ENCODE measurements at places on chromosomes 16 and 17. TPM values are rescaled to one million over a fixed set of nuclear protein-coding genes. Genes with fewer than 3 reads are reported as not detected.

- no peaks in the 10 kb centered on the region for H3K36me3 ChIP-seq
- no peak overlapping the region for H3K27ac ChIP-seq
- H3K4me1 ChIP-seq = no peaks in the 10 kb centered on the region
- no peak overlapping the region for H3K4me3 ChIP-seq
- no peak for DNase-seq
Observed at GRCh38 chr17:32240750-32241149, 24.9 kb upstream of the RHBDL3 start.

- no peak overlapping the region for H3K4me3 ChIP-seq
- no peaks in the 10 kb centered on the region for H3K27me3 ChIP-seq
- peaks cover 6% of the 10 kb centered on the region for H3K4me1 ChIP-seq
- DNase-seq = no peak
Observed at GRCh38 chr16:88087517-88087877, 136.3 kb downstream of the BANP start.

TEKT1 gene
- total RNA-seq = not detected

CTRB2 gene
- 0.78 TPM for total RNA-seq

DNA sequence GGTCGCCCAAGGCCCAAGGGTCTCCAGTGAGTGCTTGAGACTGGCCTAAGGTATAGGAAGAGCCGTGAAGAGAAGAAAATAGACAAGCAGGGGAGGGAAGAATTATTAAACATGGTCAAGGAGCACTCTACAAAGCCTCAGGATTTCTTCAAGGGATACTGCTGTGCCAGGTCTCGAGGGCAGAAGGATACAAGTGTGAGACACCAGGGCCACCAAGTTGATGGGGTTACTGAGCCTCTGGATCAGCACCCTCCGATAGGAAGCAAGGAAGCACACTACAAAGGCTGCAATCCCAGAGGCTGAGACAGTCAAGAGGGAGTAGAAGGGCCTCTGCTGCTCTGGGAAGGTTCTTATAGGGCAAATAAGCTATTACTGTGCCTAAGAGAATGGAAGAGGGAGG is 6.5 kb downstream of the SUPT4H1 start:
- H3K4me1 ChIP-seq = peaks cover 4% of the 10 kb centered on the region
- H3K27me3 ChIP-seq = no peaks in the 10 kb centered on the region
- peak; percentile 6 for DNase-seq
- no peak overlapping the region for H3K4me3 ChIP-seq

DNA sequence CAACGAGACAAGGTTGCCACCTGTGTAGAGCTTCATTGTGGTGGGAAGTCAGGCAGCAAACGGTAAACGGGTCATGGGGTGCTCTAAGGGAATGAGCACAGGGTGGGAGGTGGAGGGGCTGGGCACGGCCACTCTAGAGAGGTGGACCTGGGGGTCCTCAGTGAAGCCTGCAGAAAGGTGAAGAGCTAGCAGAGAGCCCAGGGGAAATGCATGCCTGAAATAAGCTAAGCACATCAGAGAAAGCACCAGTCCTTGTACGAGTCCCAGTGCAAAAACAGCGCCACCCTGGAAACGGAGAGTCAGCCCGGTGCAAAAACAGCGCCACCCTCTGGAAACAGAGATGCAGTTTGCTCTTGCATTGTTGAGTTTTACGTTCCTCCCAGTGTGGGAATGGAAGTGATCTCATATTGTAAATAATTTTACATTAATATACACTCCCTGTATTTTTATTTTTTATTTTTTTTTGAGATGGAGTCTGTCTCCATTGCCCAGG is 65.0 kb downstream of the TBC1D16 start:
- H3K36me3 ChIP-seq = no peaks in the 10 kb centered on the region
- no peak overlapping the region for H3K27ac ChIP-seq
- peak; percentile 59 for DNase-seq
- no peak overlapping the region for H3K4me3 ChIP-seq

DNA sequence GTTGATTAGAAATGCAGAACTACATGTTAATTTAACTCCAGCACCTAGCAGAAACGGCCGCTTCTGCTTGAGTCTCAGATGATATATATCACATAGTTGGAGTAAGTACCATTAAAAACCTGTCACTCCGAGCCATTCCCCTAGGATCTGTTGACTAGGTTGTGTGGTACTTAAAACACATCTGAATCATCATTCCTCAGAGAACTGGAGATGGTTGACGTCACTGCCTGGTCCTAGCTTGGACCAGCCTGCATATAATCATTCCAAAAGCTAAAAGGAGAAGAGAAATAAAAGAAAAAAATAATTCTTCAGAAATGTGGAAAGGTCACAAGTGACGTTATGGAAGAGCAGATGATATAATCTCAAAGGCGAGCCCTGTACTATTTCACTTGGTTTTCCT is 31.3 kb upstream of the RASL10B start:
- H3K36me3 ChIP-seq = peaks cover 28% of the 10 kb centered on the region
- no peak for DNase-seq
- no peaks in the 10 kb centered on the region for H3K27me3 ChIP-seq

DNA sequence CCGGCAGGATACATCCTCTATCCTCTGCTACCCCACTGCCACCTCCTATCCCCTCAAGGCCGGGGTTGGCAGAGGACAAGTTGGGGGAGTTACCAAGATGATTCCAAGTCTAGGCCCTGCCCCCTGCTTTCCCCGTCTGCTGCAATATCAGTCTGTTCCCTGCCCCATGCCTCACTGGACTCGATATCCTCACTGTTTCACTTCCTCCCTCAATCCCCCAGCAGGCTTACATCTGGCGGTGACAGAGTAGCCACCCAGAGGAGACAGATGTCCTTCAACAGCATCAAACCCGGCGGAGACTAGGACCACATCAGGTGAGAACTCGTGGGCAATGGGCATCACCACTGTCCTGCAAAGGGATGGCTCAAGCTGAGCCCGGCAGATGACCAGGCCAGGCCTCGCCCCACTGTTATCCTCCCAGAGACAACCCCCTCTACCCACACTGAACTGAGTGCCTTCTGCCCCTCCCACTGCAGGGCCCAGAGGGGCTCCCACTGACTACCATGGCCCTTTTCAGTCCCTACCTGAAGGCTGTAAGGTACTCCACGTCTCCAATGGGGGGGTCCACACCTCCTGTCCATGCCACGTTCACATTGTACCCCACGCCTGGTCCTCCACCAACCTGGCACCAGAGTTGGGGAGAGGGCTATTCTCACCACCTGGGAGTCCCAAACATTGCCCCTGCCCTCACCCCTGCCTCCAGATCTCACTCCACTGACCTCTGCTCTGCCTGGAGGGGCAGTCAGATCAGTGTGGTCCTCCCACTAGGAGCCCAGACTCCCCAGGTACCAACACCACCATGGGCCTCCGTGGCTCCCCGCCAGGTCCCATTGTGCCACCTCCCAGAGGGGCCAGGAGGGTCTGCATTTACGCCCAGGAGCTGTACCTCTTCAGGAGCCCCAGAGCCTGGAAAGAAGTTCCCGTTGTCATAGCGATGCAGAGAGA is 9.6 kb downstream of the G6PC3 start:
- no peak overlapping the region for H3K27ac ChIP-seq
- H3K36me3 ChIP-seq = peaks cover 93% of the 10 kb centered on the region
- H3K27me3 ChIP-seq = no peaks in the 10 kb centered on the region

DNA sequence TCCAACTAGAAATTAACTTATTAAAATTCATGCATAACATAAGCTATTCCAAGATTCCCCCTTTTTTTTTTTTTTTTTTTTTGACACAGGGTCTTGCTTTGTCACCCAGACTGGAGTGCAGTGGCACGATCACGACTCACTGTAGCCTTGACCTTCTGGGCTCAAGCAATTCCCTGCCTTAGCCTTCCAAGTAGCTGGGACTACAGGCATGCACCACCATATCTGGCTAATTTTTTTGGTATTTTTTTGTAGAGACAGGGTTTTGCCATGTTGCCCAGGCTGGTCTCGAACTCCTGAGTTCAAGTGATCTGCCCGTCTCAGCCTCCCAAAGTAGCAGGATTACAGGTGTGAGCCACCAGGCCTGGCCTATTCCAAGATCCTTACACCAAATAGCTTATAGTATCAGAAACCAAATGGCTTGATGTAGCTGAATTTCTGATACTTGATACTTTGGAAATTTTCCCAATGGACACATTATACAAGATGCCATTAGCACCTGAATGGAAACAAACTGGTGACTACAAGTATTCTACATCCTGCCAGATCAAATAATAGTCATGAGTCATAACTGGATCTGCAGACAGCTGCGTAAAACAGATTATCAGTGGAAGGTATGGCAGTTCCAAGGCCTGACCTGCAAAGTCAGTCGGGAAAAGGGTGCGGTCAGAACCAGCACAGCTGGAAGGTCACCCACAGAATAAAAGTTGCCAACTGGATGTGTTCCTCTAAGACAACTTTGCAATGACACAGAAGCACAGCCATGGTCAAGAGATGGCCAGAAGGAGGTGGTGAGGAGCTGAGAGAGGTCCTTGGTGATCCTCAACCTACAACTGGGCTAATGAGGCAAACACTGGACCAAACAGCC is 14.5 kb downstream of the TUBG1 start:
- H3K27me3 ChIP-seq = no peaks in the 10 kb centered on the region
- no peak overlapping the region for H3K4me3 ChIP-seq
- peaks cover 2% of the 10 kb centered on the region for H3K4me1 ChIP-seq
- H3K36me3 ChIP-seq = no peaks in the 10 kb centered on the region
- DNase-seq = no peak

GAA gene
- 99.1 TPM for total RNA-seq

- no peaks in the 10 kb centered on the region for H3K27me3 ChIP-seq
- H3K36me3 ChIP-seq = no peaks in the 10 kb centered on the region
- no peak overlapping the region for H3K4me3 ChIP-seq
Observed at GRCh38 chr16:89779909-89780305, 36.5 kb downstream of the FANCA start.

DNA sequence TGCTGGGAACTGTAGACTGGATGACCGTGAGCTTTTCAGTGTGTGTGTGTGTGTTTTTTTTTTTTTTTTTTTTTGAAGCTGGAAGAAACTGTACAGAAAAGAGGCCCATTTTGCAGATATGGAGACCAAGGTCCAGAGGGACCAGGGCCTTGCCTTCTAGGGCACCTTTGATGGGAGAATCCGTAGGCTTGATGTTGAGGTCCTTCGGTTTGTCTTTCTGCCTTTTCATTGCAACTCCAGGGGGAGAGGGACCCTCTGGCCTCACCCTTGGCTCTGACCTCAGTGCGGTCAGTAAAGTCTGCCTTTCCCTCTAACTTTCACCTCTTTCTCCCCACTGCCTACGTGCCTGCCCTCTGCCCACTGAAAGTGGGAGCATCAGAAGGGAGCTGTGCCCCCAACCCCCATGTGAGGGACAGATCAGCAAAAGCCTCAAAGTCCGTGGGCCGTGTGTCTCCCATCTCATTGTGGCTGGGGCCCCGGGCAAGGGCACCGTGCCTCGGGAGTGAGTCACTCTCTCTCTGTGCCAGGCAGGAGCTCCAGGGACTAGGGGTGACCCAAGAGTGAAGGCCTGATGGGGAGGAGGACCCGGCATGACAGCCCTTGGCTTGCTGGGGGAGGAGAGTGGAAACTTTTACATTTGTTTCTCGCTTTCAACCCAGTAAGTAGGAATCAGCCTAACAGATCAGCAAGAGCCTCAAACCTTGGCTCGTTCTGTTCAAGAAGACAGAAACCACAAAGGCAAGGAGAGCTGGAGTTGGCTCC is 123.6 kb downstream of the CMIP start:
- H3K36me3 ChIP-seq = no peaks in the 10 kb centered on the region
- H3K27ac ChIP-seq = no peak overlapping the region
- H3K4me3 ChIP-seq = no peak overlapping the region
- no peaks in the 10 kb centered on the region for H3K27me3 ChIP-seq
- no peaks in the 10 kb centered on the region for H3K4me1 ChIP-seq

BAIAP3 gene
- total RNA-seq = 3.0 TPM

TEFM gene
- total RNA-seq = 14.7 TPM

DNA sequence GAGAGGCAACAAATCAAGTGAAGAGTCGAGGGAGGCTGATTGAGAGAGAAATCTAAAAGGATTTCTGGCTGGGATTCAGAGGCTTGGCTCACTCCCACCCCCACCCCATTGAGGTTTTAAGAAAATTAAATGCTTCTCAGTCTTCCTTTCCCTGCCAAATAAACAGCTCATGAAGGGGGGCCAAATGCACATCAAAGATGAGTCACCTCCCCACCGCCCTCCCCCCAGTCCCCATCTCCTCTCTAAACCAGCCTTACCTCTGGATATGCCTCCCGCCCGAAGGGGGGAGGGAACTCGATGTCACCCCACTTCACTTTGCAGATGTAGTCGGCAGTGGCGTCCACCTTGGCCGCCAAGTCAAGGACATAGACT is 11.6 kb downstream of the ACLY start:
- H3K27me3 ChIP-seq = no peaks in the 10 kb centered on the region
- H3K27ac ChIP-seq = no peak overlapping the region
- no peak overlapping the region for H3K4me3 ChIP-seq
- no peaks in the 10 kb centered on the region for H3K4me1 ChIP-seq
- DNase-seq = no peak

GRCh38 chr16:10578474-10579316 is 1.7 kb downstream of the EMP2 start:
- peak overlapping the region; percentile 69 for H3K4me3 ChIP-seq
- H3K36me3 ChIP-seq = no peaks in the 10 kb centered on the region
- peaks cover 46% of the 10 kb centered on the region for H3K4me1 ChIP-seq
- no peaks in the 10 kb centered on the region for H3K27me3 ChIP-seq
- peak; percentile 88 for DNase-seq

- DNase-seq = no peak
- H3K4me3 ChIP-seq = no peak overlapping the region
- H3K36me3 ChIP-seq = peaks cover 52% of the 10 kb centered on the region
- no peaks in the 10 kb centered on the region for H3K27me3 ChIP-seq
Observed at GRCh38 chr17:705863-706262, 8.8 kb downstream of the VPS53 start.

DNA sequence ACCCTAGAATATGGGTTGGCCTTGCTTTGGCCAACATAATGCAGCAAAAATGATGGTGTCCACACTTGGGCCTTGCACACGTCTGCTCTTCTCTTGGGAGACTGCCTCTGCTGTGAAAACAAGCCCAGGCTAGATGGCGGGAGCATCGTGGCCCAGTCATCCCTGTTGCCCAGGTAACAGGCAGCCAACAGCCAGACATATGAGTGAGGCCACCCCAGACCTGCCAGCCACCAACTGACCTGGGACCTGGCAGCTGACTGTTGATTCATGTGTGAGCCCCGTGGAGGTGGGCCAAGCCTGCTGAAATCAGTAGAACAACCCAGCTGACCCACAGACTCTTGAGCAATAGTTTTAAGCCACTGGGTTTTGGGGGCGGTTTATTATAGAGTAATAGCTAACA is 39.4 kb upstream of the CDH3 start:
- H3K4me1 ChIP-seq = no peaks in the 10 kb centered on the region
- no peak overlapping the region for H3K4me3 ChIP-seq
- H3K27ac ChIP-seq = no peak overlapping the region

ABCA10 gene
- 9.2 TPM for total RNA-seq

GRCh38 chr17:5871666-5872065 is 198.5 kb upstream of the WSCD1 start:
- H3K36me3 ChIP-seq = no peaks in the 10 kb centered on the region
- DNase-seq = no peak
- no peak overlapping the region for H3K4me3 ChIP-seq
- H3K4me1 ChIP-seq = no peaks in the 10 kb centered on the region
